Stimulated activated CD8-positive, alpha-beta memory T cell treated with anti-CD3 and anti-CD28 coated beads, Interleukin-4, amount 100 ng/mL, for 48 hours (primary cell): ENCODE measurements at places on chromosomes 4 and X.

DNA sequence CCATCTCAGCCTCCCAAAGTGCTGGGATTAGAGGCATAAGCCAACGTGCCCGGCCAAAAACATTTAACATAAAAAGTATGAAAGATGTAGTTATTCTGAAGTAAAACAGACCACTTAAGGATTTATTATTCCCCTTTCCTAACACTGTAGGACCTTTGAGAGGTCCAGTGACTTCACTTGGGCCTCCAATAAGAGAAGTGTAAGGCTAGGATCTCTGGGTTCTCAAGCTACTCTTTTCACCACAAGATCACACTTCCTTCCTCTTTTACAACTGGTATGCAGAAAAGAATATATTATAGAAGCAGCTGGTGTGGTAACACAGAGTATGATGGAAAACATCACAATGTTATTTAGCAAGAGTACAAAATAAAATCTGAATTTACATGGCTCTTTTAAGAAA lies 30.2 kb upstream of the CCNG2 start:
- DNase-seq, result no peak

GRCh38 chr4:40310225-40310624 lies 24.9 kb upstream of the CHRNA9 start:
- no peak for DNase-seq

DNA sequence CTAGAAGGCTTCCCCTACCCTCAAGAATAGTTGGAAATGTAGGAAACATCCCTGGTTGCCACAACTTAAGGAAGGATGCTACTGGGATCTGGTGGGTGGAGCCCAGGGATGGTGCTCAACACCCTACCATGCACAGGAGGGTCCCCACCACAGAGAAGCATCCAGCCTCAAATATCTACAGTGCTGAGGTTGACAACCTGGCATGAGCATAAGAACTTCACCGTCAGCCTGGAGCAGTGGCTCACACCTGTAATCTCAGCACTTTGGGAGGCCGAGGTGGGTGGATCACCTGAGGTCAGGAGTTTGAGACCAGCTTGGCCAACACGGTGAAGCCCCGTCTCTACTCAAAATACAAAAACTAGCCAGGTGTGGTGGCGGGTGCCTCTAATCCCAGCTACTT lies 24.0 kb upstream of the ASMTL start:
- no peak for DNase-seq

GRCh38 chrX:55041514-55041913 lies 10.7 kb upstream of the ALAS2 start:
- no peak for DNase-seq

GRCh38 chr4:76011700-76012387 lies 4.5 kb upstream of the CXCL9 start:
- no peak for DNase-seq

DNA sequence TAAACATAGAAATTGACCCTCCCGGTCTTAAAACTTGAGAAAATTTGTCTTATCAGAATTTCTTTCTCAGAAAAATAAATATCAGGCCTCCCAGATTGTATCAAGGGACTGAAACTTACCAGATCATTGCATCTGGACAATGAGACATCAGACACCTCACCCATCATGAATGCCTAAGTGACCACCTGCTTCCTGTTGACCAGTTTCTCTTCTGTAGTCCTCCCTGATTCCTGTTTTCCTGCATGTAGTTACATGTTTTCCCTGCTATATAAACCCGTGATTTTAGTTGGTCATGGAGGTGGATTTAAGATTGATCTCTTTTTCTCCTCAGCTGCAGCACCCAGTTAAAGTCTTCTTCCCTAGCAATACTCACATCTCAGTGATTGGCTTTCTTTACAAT lies 548.1 kb downstream of the PPP4R3C start:
- no peak for DNase-seq

- DNase-seq, result no peak
These were observed 60.9 kb upstream of the IBSP start for GRCh38 chr4:87738483-87738882.

DNA sequence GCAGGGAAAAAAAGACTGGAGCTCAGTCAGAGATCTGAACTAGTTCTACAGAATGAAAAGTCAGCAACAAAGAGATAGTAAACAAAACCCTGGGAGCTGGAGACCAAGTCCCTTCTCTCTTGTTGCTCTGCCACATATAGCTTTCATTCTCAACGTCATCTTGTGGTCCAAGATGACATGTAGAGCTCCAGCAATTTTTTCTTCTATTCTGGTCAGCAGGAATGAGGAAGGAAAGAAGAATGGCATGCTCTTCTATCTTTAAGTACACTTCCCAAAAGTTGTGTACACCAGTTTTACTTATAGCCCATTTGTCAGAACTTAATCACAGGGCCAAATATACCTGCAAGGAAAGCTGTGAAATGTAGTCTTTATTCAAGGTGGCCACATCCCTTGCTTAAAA lies 45.6 kb downstream of the RAP2C start:
- no peak for DNase-seq

- no peak for DNase-seq
These were observed 58.3 kb downstream of the KCNIP4 start for GRCh38 chr4:21890231-21890630.
